Karpas-422 (cell line): ENCODE measurements at places on chromosomes 4 and X. TPM values are rescaled to one million over a fixed set of nuclear protein-coding genes. Genes with fewer than 3 reads are reported as not detected.

- H3K27ac ChIP-seq = no peak overlapping the region
- H3K4me3 ChIP-seq = no peak overlapping the region
- DNase-seq = no peak
- no peaks in the 10 kb centered on the region for H3K4me1 ChIP-seq
- H3K27me3 ChIP-seq = no peaks in the 10 kb centered on the region
These were observed 17.7 kb downstream of the COL4A6 start for GRCh38 chrX:108420481-108420880.

SSX2B gene
- not detected in 2 replicates for total RNA-seq

GNL3L gene
- 39.3 and 57.0 TPM in 2 replicates for total RNA-seq

IL13RA2 gene
- not detected in 2 replicates for total RNA-seq

SLC26A1 gene
- not detected in 2 replicates for total RNA-seq

AIFM1 gene
- total RNA-seq = 25.8 and 37.4 TPM in 2 replicates
